Stimulated activated CD4-positive, alpha-beta T cell treated with anti-CD3 and anti-CD28 coated beads, Interleukin-15, amount 100 ng/mL, for 1 hour (primary cell): ENCODE measurements at places on chromosomes 5 and 9.

GRCh38 chr5:124438026-124438902 is 308.2 kb downstream of the ZNF608 start:
- no peak for DNase-seq

DNA sequence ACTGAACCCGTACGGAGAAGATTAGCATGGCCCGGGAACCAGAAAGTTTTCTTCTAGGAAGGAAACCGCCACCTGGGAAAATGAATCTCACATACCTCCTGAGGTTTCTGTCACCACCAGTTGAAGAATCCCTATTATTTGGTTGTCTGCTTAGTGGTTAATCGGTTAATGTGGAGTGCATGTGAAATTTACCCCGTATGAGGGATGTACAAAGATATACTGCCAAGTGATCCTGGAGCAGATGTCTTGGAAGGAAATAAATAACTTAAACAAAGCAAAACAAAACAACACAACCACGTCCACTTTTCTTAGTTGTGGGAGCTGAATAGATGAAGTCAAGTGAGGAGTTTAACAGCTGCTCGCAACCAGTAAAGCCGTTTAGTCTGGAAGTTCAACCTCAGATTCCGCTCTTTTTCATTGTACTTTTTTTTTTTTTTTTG is 3.8 kb downstream of the DMRT2 start:
- no peak for DNase-seq

- DNase-seq: no peak
These were observed 72.4 kb downstream of the CDH12 start for GRCh38 chr5:22780756-22781155.

GRCh38 chr5:159175547-159175946 is 33.8 kb downstream of the RNF145 start:
- DNase-seq: no peak

DNA sequence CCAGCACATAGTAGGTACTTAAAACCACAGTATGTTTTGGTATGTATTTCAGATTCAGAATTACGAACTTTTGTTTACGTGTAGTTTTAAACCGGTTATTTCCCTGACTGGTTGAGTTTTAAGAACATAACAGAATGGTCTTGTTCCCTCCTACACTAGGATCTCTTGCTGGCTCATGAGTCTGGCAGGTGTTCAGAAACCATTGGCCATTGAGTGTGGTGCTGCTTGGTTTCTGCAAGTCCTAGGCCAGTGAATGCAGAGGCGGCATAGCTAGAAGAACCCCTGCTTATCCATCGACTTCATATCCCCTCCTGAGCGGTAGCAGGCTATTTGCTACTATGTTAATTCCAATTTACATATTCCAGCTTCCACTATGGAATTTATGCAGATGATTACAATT is 65.6 kb downstream of the GPR21 start:
- DNase-seq: no peak

GRCh38 chr5:164600274-164600673 is 1094.9 kb downstream of the MAT2B start:
- DNase-seq: no peak

DNA sequence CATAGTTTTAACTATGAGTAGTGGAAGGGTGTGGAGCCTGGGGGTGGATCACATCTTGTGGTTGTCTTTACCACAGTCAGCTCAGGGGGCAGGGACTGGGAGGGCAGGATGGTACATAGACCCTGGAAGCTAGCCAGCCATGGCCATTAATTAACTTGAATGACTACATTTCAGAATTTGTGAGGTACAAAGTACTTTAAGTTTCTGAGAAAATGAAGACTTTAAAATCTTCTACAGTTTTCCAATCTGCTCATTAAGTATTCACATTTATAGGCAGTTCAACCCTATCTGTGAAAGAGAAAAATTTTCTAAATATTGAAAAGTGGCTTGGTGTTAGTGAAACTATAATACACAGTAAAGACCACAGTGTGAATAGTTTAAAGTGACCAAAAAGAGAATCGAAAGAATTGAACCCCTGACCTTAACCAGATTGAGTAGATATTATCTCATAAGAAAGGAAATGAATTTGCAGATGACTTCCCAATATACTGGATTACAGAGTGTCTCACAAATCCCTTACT is 234.2 kb upstream of the MEF2C start:
- no peak for DNase-seq

DNA sequence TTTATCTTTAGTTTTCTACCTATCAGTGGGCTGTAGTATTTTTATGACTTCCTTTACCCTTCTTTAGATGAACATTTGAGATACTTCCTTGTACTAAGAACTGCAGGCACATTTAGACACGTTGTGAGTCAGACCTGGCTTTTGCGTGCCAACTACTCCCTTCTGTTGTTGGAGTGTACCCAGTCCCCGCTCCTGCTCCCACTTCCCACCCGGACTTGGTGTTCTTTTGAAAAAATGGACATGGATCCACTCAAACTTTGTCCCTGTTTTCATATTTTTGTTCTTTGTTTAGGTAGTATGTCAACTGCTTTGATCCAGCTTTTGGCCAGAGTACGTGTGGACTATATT is 60.7 kb downstream of the PARP8 start:
- no peak for DNase-seq

DNA sequence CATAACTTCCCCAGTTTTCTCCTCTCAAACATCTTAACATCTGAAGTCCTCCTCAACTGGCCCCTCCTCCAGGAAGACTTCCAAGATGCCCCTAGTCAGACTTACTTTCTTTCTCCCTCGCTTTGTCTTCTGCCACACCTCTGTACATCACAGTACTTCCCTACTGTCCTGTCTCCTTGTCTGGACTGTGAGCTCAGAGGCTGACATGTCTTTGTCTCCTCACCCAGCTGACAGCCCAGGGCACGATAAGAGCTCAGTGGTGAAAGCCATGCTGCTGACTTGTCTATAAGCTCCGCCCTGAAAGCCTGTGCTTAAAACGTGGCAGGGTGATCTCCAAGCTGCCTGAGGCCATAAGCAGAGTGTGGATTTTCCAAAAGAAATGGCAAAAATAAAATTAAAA is 33.0 kb upstream of the SLC25A51 start:
- no peak for DNase-seq

- no peak for DNase-seq
These were observed 409.7 kb upstream of the PIK3R1 start for GRCh38 chr5:67805666-67806348.

- no peak for DNase-seq
These were observed 70.2 kb downstream of the PRUNE2 start for GRCh38 chr9:76835571-76836283.

GRCh38 chr5:108543486-108543885 is 161.6 kb upstream of the FBXL17 start:
- DNase-seq: no peak

- DNase-seq: no peak
These were observed 55.4 kb downstream of the EFNA5 start for GRCh38 chr5:107615299-107615817.

- DNase-seq: no peak
These were observed 10.6 kb upstream of the SAP30L start for GRCh38 chr5:154435226-154435625.
